ENCODE measurements at places on chromosomes 3 and 15. TPM values are rescaled to one million over a fixed set of nuclear protein-coding genes. Genes with fewer than 3 reads are reported as not detected.

- no peak for DNase-seq
These were observed 65.7 kb upstream of the PROK2 start for GRCh38 chr3:71850654-71851053.

- no peak for DNase-seq
These were observed 91.5 kb downstream of the CD47 start for GRCh38 chr3:107999215-107999775.

GRCh38 chr3:188071636-188072035, 82.3 kb upstream of the LPP start:
- no peak for DNase-seq

DNA sequence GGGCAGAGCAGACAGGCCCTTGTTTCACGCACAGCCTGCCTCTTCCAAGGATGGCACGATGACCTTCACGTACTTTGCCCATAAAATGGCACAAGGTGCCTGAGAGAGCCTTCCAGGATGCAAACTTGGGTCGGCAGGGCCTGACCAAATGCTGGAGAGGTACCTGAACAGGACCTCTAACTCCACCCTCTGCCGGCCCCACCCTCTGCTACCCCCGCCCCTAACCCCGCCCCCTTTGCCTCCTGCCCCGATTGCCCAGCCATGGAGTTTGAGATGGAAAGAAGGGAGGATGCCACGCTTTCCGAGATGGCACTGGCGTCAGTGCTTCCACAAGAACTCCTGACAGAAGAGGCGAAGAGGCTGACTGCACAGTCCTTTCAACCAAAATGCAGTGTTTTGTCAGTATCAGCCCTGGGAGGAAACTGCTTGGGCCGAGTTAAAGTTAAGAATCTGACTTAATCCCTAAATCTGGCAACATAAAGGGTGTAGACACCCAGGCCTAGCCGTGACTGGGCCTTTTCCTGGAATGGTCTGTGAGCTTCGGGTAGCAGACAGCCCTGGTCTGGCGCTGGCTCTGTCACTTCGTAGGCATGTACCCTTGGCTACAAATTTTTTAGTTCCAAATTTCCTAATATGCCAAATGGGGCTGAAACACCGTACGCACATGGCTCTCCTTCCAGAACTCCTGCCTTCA, 230.3 kb upstream of the RGMA start:
- DNase-seq = no peak

- DNase-seq = no peak
These were observed 638.0 kb downstream of the OTOL1 start for GRCh38 chr3:162134571-162134970.

DNA sequence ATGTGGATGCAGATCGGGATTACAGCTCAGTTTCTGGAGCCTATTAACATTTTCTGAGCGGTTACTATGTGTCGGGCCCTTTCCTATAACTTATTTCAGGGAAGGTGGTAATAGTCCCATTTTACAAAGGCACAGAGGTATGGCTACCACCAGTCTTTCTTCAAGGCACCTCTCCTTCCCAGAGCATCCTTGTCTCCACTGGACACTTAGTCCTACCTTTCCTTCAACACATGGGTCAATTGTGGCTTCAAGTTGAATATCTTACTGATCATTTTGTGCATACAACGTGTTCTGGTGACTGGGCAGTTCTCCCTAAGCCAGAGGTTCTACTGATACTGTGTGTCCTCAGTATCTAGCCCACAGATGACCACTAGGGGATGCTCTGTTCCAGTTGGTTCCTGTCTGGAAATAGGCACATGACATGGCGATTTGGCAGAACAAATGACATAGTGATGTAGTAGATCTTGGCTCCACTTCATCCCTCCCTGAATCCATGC, 60.7 kb upstream of the CMTM8 start:
- no peak for DNase-seq

DNA sequence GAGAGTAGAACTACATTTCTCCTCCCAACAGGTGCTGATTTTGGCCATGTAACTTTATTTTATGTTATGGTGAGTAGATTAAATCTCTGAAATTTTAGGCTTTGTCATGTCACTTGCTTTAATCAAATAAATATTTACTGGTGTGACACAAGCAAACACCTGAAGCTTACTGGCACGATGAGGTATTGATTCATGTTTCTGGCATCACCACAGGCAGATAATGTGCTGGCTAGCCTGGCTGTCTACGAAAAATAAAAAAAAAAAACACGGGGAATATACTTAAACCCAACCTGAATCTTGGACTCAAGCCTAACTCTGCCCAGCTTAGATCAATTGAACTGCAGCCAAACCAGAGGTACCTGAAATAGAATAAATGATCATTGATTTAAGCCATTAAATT, 65.6 kb upstream of the CADM2 start:
- no peak for DNase-seq

GRCh38 chr3:15159501-15160136, 46.4 kb upstream of the CAPN7 start:
- no peak for DNase-seq

Gene CHL1
- total RNA-seq = not detected

Data from natural killer cell treated with Interleukin-12 subunit alpha and Interleukin-12 subunit beta and Interleukin-15 and Interleukin-18, amount 100 ng/mL, for 72 hours (primary cell).